ENCODE measurements at places on chromosomes 4 and X.

GRCh38 chrX:85111347-85111746 is 107.7 kb downstream of the APOOL start:
- DNase-seq: peak; percentile 2

DNA sequence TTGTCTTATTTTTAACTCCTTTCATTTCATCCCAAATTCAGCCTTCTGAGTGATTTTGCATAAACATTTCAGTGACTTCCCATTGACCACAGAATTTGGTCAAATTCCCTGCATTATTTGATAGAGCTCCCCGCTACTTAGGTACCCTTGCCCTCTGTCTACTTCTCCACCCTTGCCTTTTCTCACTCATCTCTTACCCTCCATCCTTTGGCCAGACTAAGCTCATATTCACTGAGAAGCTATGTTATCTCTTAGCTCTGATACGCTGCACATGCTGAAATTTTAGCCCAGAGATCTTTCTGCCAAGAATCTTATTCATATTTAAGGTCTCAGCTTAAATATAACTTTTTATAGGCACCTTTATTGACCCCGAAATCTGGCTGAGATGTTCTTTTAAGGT is 1031.9 kb downstream of the ADGRL3 start:
- no peak for DNase-seq

GRCh38 chr4:46874811-46875210 is 34.2 kb downstream of the COX7B2 start:
- peak; percentile 46 for DNase-seq

DNA sequence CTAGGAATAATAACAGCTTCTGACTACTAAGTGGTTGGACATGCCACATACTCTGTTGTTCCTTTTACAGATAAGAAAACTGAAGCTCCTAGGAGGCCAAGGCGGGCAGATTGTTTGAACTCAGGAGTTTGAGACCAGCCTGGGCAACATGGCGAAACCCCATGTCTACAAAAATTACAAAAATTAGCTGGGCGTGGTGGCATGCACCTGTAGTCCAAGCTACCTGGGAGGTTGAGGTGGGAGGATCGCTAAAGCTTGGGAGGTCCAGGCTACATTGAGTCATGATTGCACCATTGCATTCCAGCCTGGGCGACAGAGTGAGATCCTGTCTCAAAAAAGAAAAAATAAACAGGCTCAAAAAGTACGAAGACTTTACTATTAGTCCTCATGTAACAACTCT is 30.6 kb upstream of the PHF8 start:
- no peak for DNase-seq

DNA sequence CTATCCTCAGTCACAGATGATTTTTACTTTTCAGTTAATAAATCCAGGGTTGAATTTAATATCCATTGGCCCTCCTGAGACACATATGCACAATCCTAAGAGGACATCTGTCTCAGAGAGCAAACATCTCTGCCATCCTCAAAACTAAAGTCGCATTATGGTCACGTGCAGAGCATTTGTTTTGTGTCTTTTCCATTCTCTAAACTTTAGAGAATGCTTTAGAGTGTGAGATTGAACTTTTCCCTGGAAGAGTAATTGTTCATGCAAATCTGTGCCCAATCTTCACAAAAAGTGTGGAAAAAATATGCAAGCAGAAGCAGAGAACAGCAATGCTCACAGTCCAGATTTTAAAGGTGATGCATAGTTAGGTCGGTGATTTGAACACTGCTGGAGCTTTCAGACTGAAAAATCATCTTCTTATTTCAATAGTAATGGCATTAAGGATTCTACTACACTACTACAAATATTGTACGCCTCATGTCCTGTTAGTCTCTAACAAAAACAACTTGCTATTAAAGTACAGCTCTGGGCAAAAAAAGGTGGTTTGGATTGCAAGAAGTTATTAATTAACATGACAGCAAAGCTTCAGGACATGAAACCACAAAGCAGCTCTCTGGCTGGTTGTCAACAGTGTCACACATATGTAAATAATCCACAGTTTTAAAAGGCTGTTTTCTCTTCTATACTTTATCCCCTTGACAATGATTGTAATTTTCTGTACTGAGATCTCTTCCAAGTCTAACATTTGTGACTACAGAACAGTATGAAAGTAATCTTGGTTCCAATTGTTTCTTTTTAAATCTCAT is 19.9 kb downstream of the DCHS2 start:
- no peak for DNase-seq

GRCh38 chr4:157806184-157806583 is 366.6 kb downstream of the GASK1B start:
- DNase-seq: no peak

DNA sequence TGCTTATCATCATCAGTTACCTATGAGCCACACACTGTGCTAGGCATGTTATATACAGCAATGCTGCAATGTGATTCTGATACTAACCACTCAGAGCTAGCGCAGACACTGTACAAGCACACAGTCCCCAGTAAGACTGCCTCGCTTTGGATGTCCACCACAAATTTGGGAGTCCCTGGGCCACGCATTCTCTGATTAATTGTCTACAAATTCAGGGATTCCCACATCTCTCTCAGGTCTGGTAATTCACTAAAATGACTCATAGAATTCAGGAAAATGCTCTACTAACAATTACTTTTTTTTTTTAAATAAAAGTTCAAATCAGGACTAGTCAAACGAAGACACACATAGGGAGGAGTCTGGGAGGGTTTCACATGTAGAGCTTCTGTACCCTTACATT is 652.1 kb upstream of the AADAT start:
- DNase-seq: no peak

DNA sequence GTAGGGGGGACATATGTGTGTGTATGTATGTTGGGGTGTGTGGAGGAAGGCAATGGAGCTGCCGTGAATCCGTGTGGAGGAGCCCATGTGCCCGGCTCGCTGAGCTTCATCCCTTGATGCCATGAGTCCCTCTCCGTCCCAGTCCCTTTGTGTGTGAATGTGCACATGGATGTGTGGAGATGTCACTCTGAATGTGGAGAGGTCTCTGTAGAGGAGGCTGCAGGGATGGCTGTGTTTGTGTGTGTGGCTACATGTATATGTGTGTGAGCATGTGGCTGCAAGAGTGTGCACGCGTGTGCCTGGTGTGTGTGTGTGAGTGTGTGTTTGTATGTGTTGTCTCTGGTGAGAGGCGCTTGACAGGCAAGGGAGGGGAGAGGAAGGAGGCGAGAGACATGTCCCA is 1.3 kb downstream of the DLG3 start:
- DNase-seq: no peak

DNA sequence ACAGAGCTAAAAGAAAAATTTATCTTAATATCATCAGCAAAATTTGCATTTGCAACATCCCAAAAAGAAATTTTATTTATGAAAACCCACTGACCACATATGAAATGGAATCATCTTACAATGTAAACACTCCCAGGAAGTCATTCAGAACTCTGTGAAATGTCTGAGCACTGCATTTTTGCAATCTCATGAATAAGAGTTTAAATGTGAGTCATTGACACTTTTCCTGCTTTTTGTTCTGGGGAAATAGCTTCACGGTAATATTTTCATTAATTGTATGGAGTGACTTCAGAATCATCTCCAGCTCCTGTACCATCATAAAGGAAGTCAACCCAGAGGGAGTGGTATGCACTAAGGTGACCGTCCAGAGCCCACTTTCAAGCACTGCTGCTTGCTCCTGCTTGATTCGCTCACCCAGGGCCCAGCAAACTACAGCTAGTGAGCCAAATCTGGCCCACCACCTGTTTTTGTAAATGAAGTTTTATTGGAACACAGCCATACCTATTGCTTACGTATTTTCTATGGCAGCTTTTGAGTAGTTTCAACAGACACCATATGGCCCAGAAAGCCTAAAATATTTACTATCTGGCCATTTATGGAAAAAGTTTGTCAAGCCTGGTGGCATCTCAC is 17.2 kb downstream of the EDNRA start:
- DNase-seq: no peak

- DNase-seq: no peak
Observed at GRCh38 chrX:68757331-68757730, 71.5 kb upstream of the EFNB1 start.

- DNase-seq: no peak
Observed at GRCh38 chr4:147546349-147546748, 65.5 kb downstream of the EDNRA start.

- no peak for DNase-seq
Observed at GRCh38 chr4:111934314-111934713, 210.9 kb upstream of the FAM241A start.

- DNase-seq: no peak
Observed at GRCh38 chrX:6279277-6279909, 50.7 kb upstream of the NLGN4X start.

GRCh38 chr4:2085496-2085901 is 26.4 kb downstream of the NAT8L start:
- no peak for DNase-seq

DNA sequence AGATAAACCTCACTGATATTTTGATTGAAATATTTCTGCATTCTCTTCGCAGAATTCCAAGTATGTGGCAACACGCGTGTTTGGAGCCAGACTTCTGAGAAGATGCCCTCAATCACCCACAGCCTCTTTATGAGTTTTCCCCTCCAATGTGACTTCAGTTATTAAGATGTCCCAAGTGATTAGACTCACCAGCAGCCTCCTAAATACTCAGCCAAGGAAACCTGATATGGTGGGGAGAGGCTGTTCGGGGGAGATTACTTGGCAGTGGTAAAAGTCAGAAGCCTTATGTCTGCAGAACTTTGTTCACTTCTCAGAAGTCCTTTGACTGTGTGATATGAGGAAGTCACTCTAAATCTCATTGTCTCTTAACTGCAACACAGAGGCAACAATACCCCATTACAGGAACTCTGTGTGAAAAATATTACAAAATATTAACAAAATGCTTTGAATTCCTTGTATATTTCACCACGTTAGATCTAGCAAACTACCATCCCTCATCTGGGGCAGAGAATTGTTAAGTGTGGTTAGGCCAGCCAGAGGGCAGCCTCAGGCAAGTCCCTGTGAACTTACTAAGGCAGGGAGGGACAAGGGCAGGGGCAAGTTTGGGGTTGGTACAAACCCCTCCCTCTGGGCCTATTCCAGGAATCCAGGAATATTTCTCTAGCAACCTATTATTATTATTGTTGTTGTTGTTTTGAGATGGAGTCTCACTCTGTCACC is 151.4 kb upstream of the USP9X start:
- peak; percentile 77 for DNase-seq

DNA sequence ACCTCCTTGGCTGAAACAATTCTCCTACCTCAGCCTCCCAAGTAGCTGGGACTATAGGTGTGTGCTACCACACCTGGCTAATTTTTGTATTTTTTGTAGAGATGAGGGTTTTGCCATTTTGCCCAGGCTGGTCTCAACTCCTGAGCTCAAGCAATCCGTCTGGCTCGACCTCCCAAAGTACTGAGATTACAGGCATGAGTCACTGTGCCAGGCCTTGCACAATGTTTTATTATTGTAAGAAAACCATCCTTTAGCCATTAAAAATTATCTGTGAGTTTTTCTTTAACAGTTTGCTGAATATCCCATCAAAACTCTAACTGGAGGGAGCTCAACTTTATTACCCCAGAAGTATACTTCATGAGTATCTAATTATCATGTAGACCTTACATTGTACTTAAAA is 900.3 kb downstream of the PCDH7 start:
- no peak for DNase-seq

DNA sequence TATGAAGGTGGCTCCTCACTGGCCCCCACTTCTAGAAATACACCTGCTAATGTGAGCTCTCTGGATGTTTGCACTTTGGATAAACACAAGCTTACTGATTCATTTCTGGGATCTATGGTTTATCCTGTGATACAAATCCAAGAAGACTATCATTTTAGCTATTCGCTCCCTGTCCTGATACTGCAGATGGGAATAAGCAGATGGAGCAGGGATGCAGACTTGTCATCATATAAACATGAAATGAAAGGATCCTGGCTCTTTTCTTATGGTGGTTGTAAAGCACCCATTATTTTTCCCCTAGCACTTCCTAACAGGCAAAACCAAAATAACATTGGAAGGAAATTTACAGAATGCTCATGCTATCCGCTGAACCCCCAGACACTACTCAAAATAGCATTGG is 162.9 kb upstream of the NOCT start:
- no peak for DNase-seq

DNA sequence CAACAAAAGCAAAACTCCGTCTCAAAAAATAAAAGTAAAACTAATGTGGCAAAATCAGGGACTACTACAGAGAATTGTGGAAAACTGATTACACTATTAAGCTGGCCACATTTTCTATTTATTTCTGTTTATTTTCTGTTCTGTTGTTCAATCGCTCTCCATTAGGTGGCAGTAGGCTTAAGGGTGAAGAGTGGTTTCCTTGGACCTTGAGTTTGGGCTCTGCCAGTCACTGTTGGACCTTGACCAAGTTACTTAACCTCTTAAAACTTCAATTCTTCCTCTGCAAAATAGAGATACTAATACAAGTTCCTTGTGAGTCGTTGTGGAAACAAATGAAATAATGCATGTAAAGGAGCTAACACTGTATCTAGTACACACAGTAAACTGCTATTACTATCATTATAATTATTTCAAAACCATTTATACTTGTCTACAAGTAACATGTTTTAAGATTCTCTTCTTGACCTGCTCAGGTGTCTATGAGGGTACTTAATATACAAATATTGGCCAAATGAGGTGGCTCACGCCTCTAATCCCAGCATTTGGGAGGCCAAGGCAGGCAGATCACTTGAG is 15.2 kb downstream of the HSD17B11 start:
- no peak for DNase-seq

DNA sequence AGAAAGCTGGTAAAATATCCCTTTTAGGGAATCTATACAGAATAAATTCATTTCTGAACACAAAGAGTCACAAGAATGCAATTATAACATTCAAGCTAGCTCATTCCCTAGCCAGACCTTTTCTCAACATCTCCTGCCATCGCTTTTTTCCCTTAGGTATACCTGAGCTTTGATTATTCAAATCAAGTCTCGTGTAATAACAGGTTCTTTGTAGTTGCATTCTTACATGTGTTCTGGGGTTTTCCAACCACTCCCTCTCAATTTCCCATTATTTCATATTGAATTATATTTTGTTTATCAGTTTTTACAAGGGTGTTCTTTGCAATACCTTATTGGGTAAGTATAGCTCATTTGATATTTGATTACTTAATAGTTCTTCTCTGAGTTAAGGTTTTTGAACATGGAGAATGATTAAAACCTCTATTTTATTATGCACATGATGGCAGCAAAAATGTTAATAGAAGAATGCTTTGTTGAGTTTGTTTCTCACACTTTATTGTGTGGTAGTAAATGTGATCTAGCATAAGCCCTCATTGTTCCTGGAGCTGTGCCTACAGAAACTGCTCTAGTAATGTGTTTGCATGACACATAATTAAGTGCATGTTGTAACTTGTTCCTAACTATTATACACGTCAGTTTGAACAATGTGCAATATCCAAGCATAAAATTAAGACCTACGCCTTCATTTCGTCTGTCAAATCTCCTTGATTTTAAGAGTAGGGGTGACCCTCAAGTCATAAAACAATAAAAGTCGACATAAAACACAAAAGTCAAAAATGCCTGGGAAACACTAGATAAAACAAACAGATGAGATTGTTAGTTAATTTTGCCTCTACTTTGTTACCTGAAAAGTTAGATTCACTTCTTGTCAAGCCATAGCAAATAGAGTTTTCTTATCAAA is 124.0 kb upstream of the POF1B start:
- DNase-seq: no peak

Measured in NCI-H2171 treated with DMSO at 0.1 percent for 48 hours (cell line).